Kidney epithelial cell (primary cell): ENCODE measurements at places on chromosomes 4 and X. TPM values are rescaled to one million over a fixed set of nuclear protein-coding genes. Genes with fewer than 3 reads are reported as not detected.

DNA sequence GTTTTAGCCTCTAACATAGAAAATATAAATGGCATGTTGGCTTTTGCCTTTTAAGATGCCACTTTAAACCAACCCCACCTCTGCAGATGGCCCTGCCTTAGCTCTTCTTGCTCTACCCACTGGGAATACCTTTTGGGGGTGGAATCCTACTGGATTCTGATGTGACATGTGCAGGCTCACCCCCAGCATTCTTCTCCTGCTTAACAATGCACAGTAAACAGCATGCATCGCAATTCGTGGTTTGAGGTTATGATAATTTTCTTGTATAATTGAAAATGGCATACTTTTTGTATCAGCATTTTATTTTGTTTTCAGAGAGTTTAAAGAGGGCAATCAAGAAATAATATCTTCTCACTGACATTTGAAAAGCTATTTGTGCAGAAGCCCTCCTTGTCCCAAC lies 167.9 kb downstream of the AREG start:
- DNase-seq: no peak

DNA sequence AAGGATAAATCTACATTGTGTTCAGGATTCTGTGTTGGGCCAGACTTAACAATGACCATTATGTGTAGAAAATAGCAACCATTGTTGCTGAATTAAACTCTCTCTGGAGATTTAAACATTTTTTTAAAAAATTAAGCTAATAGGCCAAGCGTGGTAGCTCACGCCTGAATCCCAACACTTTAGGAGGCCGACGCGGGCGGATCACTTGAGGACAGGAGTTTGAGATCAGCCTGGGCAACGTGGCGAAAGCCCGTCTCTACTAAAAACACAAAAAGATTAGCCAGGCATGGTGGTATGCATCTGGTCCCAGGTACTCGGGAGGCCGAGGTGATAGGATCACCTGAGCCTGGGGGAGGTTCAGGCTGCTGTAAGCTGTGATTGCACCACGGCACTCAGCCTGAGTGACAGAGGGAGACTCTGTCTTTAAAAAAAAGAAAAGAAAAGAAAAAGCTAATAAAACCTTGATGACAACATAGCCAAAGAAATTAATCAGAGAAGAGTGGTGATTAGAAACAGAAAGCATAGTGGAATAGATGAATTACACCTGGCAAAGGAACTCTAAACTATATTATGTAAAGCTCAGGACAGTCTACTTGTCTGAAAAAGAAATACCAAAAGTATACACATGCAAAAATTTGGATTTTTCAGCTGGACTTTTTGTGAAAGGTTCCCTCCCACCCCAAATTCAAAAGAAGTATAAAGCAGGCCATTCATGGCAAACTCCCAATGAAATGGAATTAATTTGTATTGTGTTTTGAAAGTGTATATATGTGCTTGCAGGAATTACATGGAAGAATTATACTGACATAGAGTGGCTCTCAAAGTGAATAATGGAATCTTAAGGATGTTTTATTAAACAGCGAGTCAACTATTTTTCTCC lies 21.9 kb downstream of the PLS3 start:
- DNase-seq: no peak

DNA sequence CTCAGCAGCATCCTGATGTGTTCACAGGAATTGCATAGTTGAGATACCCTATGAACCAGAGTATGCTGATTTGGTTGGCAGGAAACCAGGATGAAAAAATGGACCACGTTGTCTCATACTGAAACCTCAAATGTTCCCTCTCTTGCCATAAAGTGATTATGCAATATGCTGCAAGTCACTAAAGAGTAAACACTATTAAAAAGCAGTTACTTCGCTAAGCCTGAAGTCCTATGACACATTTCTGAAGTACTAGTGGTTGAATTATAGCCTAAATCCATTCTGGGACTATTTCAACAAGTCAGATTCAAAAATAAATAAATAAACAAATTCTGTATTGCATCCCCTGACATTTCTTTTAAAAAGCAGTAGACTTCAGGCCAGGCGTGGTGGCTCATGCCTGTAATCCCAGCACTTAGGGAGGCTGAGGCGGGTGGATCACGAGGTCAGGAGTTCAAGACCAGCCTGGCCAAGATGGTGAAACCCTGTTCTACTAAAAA lies 106.0 kb upstream of the NAP1L5 start:
- peak; percentile 68 for DNase-seq

- no peak for DNase-seq
These were observed 6.6 kb downstream of the PLP1 start for GRCh38 chrX:103783196-103783595.

GRCh38 chr4:153211986-153212728 lies 7.9 kb downstream of the TRIM2 start:
- DNase-seq: no peak

DNA sequence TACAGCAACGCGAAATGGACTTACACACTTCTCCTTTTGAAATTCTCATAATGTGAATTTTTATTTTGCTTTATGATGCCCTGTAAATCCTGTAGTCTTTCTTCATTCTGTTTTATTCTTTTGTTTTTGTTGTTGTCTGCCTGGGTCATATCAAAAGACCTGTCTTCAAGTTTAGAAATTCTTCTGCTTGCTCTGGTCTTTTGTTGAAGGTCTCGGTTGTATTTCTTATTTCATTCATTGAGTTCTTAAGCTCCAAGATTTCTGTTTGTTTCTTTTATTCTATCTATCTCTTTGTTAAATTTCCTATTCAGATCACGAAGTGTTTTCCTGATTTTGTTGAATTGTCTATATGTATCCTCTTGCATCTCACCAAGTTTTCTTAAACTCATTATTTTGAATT lies 78.1 kb downstream of the GPAT3 start:
- no peak for DNase-seq

- DNase-seq: no peak
These were observed 76.9 kb downstream of the RRAGB start for GRCh38 chrX:55794405-55794804.

DNA sequence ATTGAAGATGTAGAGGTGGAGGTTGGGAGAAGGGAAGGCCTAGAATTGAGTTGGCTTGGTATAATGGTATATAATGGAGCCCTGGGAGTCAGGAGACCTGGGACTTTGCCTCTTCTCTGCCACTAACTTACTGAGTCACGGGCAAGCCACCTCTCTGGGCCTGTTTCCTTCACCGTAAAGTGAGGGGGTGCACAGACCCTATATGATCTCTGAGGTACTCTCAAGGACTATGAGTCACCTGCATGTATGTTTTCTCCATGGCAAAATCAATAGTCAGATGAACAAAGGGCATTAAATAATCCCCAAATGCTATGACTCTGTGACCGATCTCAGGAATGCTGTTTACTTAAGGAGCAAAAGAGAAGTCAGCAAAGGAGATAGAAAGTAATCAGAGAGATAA lies 5.1 kb downstream of the P2RY4 start:
- no peak for DNase-seq

- DNase-seq: peak; percentile 26
These were observed 215.8 kb upstream of the SFRP2 start for GRCh38 chr4:154004507-154005170.

- DNase-seq: no peak
These were observed 8.9 kb downstream of the FHIP1A start for GRCh38 chr4:151417766-151418376.

DNA sequence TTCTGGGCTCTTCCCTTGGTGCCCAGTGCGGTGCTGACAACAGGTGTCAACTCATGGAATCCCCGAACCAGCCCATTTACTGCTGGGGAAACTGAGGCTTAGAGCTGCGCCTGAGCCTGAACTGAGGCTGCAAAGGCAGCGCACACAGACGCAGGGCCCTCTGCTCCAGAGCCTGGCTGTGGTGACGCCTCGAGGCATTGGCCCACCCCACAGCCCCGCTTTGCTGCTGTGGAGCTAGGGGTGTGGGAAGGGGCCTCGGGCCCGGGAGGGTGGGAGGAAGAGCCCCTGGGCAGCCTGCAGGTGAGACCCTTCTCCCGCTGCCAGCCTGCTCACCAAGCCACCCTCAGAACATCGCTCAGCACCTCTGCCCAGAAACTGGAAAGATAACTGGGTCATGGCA lies 97.4 kb upstream of the LRPAP1 start:
- no peak for DNase-seq

Gene EGFL6
- total RNA-seq: 1.4 and 2.3 TPM in 2 replicates

Gene CXCL5
- total RNA-seq: 21.4 and 22.0 TPM in 2 replicates

Gene ZAR1
- total RNA-seq: not detected in 2 replicates
